ENCODE measurements at places on chromosomes 6 and 20.

DNA sequence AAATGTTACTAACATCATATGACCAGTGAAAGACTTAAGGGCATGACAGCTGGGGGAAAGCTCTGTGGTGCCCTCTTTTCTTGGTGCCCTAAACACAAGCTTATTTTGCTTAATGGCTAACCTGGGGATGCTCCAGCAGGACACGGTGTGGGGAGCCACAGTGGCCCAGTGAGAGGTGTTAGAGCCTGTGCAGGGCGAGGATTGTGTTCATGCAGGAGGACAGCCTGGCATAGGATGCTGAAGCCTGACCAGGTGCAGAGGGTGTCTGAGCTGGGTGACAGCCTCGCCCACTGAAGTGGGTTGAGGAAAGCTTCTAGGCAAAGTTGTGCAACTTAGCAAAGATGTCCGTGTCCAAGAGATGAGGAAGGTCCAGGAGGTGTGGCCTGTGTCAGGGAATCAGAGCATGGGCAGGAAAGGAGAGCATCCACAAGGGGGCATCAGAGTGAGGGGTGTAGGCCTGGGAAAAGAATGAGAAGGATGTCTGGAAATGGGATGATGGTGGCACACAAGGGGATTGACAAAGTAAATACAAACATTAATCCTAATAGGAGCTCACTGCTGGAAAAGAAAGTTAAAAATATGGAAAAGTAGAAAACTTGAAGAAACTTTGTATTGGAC lies 33.9 kb downstream of the SLC17A4 start:
- no peak for DNase-seq

GRCh38 chr6:1387876-1388629 lies 1.3 kb upstream of the FOXF2 start:
- no peak for DNase-seq

- DNase-seq = no peak
These were observed 201.3 kb downstream of the EYS start for GRCh38 chr6:65505736-65506135.

GRCh38 chr6:108959972-108960582 lies 111.9 kb downstream of the ARMC2 start:
- DNase-seq = no peak

DNA sequence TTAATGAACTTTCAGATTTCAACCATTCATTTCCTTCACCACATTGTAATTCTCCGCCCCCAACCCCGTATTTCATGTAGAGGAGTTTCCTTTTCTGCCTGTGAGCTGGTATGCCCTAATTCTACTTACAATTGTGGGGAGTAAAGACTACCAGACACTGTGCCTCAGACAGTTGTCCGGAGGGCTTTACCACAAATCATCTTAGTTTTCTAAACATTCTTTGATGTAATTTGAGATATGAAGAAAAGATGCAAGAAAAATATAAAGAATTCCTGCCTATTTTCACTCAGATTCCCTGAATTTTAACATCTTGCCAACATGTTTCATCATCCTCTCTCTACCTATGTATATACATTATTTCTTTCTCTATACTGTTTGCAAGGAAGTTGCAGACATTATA lies 28.3 kb upstream of the LOC128125822 start:
- no peak for DNase-seq

DNA sequence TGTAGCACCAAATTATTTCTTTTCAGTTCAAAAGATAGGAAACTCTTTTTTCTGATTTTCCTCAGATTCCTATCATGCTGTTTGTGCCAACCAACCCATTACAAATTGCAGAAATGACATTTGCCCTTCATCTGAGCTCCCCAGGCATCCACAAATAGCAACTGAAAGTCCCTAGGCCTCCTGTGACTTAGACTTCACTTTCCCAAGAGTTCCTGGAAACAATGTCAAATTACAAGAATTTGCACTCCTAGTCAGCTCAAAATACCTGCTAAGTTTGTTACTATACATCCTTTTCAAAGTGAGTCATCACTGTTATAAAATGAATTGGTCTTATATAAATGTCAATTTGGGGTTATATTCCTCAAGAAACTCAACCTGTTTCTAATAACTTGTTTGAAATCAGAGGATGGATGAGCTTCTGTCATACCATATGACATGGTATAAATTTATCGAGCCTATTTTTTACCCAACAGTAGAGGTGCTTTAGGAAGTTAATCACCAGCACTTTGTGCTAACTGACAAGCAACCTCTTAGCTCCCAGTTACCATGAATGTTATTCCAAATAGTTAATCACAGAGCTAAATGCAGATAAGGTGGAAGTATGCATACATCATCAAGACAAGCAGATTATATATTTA lies 256.5 kb downstream of the HACE1 start:
- no peak for DNase-seq

DNA sequence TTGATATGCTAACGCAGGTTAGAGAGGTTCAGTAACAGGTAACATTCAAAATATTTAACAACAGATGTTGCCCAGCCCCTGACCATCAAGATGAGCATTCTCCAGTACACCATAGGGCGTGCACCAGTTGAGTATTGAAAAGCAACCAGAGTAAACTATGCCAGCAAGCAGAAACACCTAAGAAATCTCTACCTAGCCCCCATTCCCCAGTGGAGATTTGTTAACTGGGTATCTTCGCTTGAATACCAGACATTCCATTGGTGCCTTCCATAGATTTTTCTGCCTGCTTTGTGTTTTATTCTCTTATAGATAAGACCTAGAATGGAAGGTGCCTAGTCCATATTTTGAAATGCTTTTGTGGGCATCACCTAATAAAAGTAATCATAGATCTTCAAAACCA lies 623.9 kb downstream of the KIF16B start:
- no peak for DNase-seq

DNA sequence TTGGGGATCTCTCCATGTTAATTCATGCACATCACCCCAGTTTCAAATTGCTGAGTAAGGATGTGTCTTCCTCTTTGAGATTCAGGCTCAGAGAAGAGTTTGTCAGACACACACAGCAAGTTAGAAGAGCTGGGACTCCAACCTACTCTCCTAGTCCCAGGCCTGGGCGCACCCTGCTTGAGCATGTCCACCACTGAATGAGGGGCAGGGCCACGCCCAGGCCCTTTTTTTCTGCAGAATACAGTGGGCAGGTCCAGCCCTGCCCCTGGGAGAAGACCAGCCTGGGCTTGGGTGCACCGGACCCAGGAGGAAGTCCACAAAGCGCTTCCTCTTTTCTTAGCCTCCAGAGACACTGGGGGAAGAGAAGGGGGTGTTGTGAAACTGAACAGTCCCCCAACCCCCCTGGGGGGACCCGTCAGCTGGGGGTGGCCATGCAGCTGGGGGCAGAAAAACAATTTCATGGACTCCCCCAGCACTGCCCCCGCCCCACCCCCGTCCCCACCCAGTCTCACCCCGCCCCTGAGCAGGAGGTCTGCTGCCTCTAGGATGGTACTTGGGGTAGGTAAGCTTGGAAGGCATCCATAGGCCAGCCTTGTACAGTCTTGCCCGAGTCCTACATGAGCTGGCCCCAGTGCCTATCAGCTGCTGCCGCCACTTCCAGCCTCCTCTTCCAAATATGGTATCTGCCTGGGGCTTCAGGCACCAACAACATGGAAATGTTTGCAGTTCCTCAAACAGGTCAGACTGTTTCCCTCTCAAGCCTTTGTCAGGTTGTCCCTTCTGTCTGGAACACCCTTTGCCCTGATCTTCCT lies 11.7 kb upstream of the HCK start:
- DNase-seq = no peak

DNA sequence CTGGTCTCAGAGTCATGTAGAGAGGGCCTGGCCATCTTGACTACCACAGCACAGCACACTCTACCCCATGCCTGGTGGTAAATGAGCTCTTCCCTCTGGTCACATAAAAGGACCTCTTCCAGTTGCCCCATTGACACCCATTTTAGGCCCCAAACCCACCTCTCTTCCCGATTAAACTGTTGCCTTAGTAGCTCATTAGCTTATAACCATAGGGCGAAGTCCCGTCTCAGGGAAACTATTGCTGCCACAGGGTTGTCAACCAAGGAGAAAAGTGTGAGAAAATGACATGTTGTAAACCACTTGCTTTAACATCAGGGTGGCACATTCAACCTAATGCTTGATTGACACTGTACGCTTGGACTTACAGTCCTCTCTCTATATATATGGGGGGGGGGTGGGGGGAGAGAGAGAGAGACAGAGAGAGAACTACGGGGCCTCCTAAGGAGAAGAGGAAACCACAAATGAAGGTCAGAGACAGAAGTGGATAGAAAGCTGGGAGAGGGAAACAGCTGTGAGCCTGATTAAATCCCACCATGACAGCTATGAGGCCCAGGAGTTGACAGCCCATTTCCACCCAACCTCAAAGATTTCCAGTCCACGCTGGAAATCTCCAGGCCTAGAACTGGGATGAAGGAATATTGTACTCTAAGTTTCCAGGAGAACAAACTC lies 14.9 kb upstream of the BTN1A1 start:
- DNase-seq = no peak
